ENCODE measurements at places on chromosomes 5 and 9. TPM values are rescaled to one million over a fixed set of nuclear protein-coding genes. Genes with fewer than 3 reads are reported as not detected.

Gene N4BP3
- 3.6 TPM for total RNA-seq

DNA sequence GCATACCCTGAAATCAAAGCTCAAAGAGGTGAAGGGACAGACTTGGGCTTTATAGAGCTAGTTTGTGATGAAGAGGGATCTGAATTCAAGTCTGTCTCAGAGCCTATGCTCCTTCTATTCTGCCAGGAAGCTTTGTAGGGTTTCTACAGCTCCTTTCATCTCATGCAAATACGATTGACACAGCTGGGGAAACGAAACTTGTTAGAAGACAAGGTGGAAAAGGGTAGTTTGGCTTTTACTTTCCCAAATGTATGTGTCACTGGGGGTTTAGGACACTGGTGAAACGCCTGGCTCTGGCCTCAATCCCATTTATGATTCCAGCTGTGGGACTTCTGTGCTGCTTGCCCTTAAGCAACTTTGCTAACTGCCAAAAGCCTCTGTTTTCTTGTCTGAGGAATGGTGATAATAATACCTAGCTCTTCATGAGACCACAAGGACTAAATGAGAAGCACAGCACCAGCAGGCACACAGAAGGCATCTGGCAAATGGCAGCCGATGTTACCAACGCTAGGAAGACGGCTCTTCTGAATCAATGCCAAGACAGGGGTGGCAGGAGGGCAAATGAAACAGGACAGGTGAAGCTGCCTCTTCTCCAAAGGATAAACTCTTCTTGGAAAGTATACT is 70.3 kb upstream of the EQTN start:
- no peak for DNase-seq

DNA sequence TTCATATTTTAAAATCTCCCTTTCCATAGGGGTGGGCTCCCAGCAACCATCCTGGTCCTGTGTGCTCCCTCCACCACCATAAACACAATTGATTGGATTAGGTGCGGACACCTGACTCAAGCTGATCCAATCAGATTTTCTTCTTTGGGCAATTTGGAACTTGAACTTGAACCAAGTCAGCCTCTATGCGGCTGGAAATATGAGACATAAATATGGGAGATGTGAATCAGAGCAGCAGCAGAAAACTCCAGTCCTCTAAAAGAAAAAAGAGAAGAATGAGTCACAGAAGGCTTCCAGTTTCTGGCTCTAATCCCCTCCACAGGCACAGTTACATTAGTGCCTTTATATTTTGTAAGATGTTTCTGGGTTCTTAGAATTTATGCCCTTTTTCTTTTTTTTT is 306.6 kb downstream of the MLLT3 start:
- peak; percentile 82 for DNase-seq

DNA sequence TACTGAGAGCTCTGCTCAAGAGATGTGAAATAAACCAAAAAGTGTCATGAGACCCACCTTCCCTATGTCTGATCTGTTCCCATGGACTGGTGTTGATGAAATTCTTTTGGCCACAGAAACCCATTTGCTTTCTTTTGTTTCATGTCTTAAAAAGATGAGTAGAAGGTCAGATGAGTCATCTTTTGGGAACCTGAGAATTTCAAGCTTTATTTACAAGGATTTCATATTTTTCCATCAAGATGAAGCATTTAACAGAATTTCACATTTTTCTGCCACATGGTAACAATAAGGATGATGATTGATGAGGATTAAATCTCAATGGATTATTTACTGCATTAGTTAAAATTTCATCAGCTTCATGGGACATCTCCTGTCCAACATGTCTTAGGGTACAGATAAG is 337.8 kb downstream of the DEPDC1B start:
- no peak for DNase-seq

- no peak for DNase-seq
These were observed 23.3 kb downstream of the TNFSF8 start for GRCh38 chr9:114906922-114907571.

GRCh38 chr5:127445328-127445727 is 72.1 kb upstream of the PRRC1 start:
- no peak for DNase-seq

GRCh38 chr9:107284636-107285035 is 1.6 kb downstream of the RAD23B start:
- DNase-seq = no peak

- DNase-seq = no peak
These were observed 79.4 kb downstream of the SFXN1 start for GRCh38 chr5:175557778-175558177.

DNA sequence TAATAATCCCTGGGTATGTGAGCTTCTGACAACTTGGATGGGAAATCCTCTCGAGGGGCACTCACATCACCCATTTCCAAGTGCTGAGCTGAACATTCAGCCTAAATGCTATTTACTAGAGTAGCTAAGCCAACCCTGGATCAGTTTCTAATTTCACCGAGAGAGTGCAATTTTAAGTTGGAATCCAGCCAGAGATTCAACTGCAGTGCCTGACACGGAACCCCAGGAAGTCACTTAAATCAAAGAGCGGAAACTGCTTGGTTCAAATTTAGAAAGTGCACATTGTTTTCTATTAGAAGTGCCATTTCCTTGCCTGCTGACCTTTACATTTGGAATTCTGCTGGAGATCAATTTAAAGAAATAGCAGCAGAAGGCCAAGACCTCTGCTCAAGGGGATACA is 8.8 kb downstream of the SPRY4 start:
- no peak for DNase-seq

Gene TERT
- not detected for total RNA-seq

- no peak for DNase-seq
These were observed 516 bp downstream of the MRPL41 start for GRCh38 chr9:137552022-137552768.

DNA sequence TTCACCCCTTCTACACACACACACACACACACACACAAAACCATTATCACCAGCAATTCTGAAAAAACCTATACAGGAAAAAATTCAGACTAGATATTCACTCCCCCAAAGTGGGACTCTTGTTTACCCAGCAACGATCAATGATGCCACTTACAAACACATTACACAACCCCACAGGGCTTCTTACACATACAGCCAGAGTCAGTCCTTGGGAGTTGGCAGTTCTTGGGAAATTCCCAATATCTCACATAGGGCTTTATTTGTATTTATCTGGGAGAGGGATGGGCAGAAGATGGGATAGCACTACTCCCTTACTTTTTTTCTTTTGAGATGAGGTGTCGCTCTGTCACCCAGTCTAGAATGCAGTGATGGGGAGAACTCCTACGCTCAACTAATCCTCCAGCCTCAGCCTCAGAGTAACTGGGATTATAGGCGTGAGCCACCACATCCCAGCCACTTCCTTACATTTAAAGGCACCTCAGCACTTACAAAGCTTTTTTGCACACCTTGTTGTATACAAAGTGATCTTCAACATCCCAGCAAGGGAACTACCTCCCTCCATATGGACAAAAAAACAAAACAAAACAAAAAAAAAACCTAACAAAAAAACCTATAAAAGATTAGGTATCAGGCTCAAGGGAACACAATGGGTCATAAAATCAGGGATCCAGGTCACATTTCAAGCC is 168.4 kb downstream of the TSSK1B start:
- peak; percentile 86 for DNase-seq

GRCh38 chr5:126373375-126374108 is 49.7 kb upstream of the GRAMD2B start:
- no peak for DNase-seq
